ENCODE measurements at places on chromosomes 4 and X.

DNA sequence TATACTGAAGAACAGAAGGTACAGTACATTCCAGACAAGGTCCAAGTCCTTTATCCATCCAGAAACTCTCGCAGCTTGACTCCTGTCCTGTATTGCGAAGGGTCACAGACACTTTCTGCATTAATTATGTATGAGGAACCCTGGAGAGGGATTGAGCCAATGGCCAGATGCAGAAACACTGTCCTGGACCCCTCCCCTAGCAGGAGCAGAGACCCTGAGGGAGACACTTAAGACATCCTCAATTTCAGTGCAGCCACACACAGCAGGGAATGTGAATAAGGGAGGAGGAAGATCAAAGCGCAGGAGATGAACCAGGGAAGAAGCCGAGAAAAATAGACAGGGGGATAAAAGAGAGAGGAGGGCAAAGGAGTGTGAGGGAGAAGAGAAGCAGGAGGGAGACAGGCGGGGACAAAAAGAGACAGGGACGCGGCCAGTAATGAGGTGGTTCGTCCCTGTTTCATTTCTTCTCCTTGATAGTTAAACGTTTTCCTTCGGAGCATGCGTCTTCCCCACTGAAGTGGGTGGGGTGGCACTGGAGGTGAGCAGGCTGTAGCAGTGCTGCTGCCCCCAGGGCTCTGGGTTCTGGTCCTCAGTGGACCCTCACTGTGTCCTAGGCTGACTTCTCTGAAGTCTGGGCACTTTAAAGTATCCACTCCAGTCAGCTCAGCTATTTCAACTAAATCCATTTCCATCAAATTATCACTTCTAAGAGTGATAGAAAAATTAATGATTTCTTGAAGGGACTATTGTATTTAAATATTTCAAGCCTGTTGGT, 356.4 kb upstream of the NOCT start:
- DNase-seq: no peak

DNA sequence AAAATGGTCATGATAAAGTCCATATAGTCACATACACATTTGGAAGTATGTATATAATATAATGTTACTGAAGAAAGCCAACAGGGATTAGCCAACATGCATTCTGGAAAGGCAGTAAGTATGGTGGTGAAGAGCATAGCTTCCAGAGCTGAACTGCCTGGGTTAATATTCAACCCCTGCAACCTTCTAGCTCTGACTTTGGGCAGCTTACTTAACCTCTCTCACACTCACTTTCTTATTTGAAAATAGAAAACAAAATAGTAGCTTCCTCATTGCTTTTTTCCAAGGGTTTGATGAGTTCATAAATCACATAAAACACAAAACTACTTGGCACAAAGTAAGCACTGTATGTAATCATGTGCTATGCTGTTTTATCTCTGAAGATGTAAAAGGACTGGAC, 216.4 kb downstream of the CHIC2 start:
- no peak for DNase-seq

DNA sequence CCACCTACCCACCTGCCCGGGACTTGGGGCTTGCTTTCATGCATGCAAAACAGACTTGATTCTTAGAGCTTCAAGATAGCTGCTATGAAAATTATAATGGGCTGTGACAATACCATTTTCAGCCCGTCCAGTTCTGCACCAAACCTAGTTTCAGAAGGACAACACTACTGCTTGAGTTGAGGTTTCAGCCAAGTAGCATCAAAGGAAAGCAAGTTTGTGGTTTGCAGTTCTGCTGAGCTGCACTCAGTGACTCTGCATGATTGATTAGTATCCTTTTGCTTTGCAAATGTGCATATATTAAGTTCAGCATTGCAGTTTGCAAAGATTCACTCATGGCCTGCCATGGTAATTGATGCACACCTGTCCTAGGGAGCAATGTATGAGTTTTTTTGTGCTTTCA, 442.7 kb downstream of the RPA4 start:
- no peak for DNase-seq

- DNase-seq: no peak
Measured at GRCh38 chr4:141388481-141388880, 167.8 kb downstream of the ZNF330 start.

DNA sequence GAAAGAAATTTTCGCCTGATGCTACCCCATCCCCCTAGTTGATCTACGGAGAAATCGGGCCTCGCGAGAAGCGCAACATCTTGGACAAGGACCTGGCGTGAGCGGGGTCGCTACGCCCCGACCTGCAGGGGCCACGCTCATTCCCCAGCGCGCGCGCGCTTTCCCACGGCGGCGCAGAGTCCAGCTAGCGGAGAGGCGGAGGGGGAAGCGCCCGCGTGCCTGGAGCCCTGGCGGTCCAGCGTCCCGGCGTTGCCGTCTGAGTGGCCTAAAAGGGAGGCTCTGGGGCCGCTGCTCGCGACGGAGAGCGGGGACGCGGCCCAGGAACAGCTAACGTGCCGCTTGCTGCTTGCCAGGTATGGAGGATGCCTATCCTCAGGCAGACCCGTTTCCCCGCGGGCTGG, 6.0 kb upstream of the SOX3 start:
- DNase-seq: no peak

- DNase-seq: no peak
Measured at GRCh38 chr4:4386736-4387392, at the start of gene NSG1. TSS of gene NSG1 (plus strand) at chr4:4387102. CDS start at chr4:4387630, 528 bp downstream.

DNA sequence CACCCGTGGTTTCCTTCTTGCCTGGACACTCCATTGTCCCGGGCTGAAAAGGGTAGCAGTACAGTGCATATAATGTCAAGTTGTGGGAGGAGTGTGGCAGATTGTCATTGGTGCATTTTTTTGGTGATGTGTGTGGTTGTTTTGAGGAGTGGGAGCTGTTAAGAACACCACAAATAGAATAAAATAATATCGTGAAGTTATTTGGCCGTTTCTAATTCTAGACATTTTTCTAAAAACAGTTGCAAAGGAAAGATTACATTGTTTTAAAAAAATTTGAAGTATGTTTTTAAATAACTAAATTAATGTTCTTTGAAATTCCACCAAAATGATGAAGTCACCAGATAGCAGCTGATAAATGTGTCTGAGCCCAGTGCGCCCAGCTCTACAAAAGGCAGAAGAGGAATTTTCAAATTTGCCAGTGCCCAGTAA, 1.3 kb downstream of the PKD2 start:
- DNase-seq: no peak

DNA sequence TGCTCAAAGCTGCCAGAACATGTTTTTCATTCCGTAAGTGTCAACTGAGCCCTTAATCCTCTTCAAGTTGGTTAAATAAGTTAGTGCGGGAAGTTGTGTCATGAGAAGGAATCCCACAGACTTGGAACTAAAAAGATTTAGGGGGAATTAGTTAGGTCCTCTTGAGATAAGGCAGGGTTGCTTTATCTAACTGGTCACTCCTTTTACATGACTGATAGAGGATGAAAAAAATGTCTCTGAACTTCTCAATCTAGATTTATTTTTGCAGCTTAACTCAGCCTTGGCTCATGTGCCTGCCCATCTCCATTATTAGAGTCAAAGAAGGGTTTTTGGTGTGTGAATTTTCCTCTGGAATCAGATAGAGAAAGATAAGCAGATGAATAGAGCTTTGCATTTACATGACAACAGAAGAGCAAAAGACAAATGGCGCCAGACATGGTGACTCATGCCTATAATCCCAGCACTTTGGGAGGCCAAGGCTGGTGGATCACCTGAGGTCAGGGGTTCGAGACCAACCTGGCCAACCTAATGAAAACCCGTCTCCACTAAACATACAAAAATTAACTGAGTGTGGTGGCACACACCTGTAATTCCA, 882.9 kb downstream of the RPA4 start:
- DNase-seq: no peak

- DNase-seq: no peak
Measured at GRCh38 chr4:119939071-119939995, 127.3 kb downstream of the MAD2L1 start.

DNA sequence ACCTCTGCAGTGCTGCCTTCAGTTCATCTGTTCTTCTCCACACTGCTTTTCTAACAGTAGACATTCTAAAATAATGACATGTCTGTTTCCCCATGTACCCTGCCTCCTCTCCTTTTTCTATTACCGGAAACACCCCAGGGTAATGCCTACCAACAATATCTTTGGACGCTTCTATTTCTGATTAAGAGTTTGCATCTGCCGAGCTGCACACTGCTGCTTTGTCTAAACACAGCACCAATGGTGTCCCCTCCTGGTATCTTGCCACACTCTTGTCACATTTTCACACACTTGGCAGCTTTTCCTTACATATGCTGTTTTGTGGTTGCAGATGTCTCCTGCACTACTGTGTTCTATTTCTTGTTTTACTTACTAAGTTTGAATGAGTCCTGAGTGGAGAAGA, 288.8 kb downstream of the GRIA2 start:
- DNase-seq: no peak

DNA sequence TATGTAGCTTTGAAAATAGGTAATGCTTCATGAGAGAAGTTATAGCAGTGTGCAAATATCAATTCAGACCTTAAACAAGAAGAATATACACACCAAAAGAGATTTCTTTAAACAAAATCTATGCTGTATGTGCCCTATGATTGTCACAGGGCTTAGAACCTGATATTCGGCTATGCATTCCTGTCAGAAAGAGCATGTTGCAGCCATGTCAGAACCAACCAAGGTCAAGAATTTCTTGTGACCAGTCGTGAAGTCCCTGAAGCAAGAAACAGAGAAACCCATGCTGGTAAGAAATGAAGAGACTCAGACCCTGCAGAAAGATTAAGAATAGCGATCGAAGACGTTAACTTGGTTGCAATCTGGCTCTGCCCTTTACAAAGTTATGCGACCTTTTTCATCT, 210.3 kb upstream of the SPIN4 start:
- DNase-seq: no peak

Measured in NCI-H187 (cell line).